ENCODE measurements at places on chromosomes 2 and 18.
A peak's percentile ranks its signal among the peaks of the same experiment; 100 is the strongest.

GRCh38 chr2:102064679-102065674 is 73.2 kb downstream of the IL1R2 start:
- DNase-seq: no peak

- no peak for DNase-seq
Measured at GRCh38 chr18:67379981-67380380, 136.5 kb downstream of the DSEL start.

GRCh38 chr2:238327751-238328150 is 7.4 kb downstream of the TRAF3IP1 start:
- DNase-seq: no peak

- no peak for DNase-seq
Measured at GRCh38 chr2:97355887-97356286, 233.8 kb downstream of the ANKRD36B start.

DNA sequence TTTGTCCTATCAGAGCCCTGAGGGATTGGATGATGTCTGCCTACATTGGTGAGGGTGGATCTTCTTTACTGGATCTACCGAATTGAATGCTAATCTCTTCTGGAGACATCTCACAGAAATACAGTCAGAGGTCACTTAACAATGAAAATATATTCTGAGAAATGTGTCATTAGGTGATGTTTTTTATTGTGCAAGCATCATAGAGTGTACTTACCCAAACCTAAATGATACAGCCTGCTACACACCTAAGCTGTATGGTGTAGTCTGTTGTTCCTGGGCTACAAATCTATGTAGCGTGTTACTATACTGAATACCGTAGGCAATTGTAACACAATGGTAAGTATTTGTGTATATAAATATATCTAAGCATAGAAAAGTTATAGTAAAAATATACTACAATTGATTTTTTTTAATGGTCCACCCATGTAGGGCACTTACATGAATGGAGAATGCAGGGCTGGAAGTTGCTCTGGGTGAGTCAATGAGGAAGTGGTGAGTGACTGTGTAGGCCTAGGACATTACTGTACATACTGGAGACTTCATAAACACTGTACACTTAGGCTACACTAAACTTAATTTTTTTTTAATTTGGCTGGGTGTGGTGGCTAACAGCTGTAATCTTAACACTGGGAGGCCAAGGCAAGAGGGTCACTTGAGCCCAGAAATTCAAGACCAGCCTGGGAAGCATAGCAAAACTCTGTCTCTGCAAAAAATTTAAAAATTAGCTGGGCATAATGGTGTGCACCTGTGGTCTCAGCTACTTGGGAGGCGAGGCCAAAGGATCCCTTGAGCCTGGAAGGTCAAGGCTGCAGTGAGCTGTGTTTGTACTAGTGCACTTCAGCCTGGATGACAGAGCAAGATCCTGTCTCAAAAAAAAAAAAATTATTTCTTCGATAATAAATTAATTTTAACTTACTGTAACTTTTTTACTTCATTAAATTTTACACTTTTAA is 226.3 kb upstream of the UBE2E3 start:
- DNase-seq: no peak

DNA sequence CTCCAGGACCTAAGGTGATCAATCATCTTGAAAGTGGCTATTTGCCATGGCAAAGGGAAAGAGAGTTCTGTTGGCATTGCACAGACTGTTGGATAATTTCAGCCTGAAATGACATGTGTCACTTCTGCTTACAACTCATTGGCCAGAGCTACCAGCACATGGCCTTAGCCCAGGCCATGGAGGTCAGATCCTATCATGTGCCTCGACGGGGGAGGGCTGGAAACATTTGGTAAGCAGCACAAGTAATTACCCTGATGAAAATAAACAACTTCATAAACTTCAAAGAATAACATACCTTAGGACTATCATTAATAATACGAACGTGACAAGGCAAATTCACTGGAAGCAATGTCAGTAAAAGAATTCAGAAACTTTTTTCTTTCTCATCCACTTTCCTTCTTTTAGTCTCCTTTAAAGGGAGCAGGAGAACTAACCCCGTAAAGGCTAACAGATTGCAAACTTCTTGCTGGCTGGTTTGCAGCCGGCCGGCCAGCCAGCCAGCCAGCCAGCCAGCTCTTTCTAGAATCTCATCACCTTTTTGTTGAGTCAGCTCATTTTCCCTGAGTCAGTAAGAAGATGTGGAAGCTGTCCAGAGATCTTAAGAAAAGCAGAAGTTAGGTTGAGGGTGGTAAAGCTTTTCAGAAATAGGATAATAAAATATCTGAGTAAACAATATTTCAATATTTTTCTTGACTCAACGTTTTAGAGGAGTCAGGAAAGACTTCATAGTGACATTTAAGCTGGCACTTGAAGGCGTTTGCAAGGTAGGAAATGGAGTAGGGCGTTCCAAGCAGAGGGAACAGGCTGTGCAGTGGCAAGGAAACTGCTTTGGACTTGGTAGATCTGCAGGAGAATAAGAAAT is 31.9 kb downstream of the CNRIP1 start:
- DNase-seq: no peak

- DNase-seq: no peak
Measured at GRCh38 chr18:66280470-66280869, 323.4 kb downstream of the CDH19 start.

GRCh38 chr18:33573193-33573592 is 4.8 kb upstream of the ASXL3 start:
- peak; percentile 43 for DNase-seq

DNA sequence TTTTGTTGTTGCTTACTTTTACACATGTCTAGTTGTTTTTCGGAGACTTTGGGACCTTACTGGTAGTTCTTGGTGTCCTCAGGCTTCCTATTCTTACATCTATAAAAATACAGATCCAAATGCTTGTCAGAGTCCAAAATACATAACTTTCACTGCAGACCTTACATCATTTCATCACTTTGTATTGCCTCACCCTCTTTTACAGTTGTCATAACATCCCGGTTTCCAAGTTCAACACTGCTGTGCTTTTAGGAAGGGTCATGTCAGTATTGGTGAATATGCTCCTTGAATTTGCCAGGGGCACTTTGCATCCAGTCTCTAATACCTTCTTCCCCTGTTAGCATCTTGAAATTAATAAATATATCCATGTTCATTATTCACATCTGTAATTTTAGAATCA is 518.2 kb upstream of the RAB12 start:
- no peak for DNase-seq

- DNase-seq: no peak
Measured at GRCh38 chr18:25704071-25704470, 352.1 kb upstream of the ZNF521 start.

- no peak for DNase-seq
Measured at GRCh38 chr2:126900646-126901319, 2.1 kb downstream of the TEX51 start.

DNA sequence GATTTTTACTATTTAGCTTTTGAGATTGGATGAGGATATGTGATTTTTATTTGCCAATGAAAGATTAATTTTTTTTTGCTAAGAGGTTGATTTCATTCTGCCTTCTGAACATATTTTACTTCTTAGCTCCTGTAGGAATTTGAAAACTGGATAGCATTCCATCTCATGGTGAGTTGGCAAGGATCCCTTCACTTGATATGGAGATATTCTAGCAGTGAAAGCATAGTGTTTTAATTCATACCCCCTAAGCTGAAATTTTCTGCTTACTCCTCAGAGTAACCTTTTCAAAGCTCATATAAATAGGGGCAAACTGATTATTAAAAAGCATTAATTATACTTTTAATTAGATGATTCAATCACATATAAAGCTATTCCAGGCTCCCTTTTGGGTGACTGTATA is 61.0 kb upstream of the KCNJ3 start:
- no peak for DNase-seq

DNA sequence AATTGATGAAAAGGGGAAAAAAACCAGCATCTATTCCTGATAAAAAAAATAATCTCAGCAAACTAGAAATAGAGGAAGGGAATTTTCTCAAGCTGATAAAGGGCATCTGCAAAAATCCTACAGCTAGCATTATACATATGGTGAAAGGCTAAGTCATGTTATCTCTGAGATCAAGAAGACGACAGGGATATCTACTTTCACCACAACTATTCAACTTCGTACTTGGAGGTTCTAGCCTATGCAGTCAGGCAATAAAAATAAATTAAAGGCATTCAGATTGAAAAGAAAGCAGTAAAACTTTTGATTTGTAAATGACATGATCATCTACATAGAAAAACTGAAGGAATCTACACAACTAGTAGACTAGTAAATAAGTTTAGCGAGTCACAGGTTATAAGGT is 58.2 kb downstream of the CAB39 start:
- no peak for DNase-seq

DNA sequence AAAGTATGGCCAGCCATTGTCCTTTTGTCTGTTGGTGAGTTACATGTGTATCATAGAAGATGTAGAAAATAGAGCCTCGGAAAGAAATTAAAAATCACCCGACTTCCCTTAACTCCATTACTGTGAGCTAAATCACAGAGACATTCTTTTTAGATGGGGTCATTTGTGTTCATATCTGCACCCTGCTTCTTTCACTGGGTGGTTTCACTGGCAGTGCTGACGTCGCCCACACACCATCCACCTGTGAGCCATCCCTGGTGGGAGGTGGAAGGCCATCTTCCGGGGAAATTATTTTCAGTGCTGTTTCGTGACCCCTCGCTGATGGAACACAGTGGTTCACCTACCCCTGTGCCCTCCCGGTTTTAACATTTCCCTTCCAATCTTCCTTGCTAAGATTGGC is 21.2 kb downstream of the SH3BP4 start:
- DNase-seq: no peak

DNA sequence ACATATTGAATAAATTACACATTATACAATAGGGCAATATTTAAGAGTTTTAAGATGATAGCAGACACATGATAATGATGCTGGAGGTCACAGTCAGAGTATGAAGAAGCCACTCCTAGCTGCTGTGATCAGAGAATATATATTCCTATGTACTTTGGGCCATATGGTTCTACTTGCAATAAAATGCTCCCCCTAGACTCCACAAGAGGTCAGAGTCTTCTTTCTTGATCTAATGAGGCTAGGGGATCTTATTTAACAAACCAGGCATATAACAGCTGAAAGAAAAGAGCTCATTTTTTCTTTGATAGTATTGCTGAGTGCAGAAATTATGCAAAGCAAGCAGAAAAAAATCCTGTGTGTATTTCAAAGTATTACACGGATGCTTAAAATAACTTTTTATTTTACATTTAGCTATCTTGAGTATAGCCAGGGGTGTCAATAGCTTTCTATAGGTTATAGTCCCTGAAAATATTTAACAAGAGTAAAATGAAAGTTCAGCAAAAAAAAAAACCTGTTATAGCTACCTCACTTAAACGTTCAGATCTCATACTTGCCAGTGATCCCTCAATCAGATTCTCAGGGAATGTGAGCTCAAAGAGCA is 748.7 kb upstream of the CHAC2 start:
- no peak for DNase-seq

GRCh38 chr18:73409242-73409641 is 541.5 kb upstream of the NETO1 start:
- no peak for DNase-seq

GRCh38 chr18:55234366-55235093 is 275.3 kb upstream of the CCDC68 start:
- DNase-seq: peak; percentile 91

DNA sequence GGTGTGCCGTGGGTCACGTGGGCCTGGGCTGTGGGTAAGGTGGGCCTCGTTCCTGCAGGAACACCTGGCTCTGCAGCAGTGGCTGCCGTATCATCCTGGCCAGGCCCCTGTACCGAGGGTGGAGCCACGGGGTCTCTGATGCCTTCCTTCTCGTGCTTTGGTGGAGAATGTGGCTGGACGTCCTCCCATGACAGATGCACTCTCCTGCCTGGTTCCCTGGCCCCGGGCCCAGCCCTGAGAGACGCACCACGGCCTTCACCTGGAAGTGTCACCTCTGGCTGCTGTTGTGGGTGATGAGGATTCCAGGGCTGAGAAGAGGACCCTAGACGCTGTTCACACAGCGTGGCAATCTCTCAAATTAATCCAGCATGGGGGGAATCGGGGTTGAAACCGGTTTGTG is 49.5 kb downstream of the NFATC1 start:
- no peak for DNase-seq

- no peak for DNase-seq
Measured at GRCh38 chr2:160820691-160821090, 327.1 kb upstream of the RBMS1 start.

DNA sequence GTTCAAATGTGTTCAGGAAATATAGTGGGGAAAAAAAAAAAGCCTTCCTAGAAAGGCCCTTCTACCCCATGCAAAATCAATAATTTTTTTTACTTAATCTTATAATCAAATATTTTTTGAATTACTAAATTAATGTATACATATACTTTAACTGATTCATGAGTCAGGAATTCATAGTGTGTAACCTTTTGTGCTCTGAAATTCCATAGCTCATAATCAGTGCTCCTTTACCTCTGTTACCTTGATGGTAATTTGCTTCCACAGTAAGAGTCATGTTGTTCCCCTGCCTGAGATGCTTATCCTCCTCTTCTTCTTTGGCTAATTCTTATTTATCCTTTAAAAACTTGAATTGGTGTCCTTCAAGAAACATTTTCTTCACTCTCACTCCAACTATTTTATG is 414.2 kb downstream of the THSD7B start:
- DNase-seq: no peak

GRCh38 chr2:213995400-213996105 is 415.3 kb upstream of the VWC2L start:
- no peak for DNase-seq

GRCh38 chr2:237733677-237734300 is 64.8 kb upstream of the RBM44 start:
- no peak for DNase-seq

DNA sequence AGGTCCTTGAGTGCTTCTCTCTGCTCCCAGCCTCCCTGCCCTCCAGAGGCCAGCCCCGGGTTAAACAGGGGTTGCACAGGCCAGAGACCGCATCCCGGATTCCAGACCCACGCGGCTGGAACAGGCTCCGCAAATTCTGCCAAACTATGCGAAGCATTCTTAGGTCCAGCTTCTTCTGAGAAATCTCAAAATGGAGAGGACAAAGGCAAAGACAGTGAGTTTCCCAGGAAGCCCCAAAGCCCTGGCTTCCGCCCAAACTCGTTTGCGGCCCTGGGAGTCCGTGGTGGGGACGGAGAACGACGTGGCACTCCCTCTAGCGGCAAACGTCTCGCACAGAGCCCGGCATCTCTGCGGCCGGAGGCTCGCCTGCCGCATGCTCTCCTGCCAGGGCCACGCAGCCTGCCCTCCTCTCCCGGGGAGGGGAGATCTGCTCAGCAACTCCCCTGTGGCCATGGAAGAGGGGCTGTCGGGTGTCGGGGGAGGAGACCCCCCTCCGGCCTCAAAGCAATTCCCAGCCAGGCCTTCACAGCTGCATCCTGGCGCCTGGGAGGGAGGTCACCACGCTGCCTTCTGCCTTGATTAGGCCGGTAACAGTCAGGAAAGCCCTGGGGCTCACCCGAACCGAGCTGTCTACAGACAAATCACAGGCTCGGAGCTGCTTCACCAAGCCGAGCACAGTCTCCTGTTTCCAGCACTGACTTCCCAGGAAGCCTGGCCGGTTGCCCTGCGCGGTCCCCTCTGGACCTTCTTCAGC is 33.4 kb upstream of the KLHL29 start:
- DNase-seq: no peak

- no peak for DNase-seq
Measured at GRCh38 chr2:62175728-62176127, 20.2 kb upstream of the B3GNT2 start.

- no peak for DNase-seq
Measured at GRCh38 chr2:147855977-147856376, 11.1 kb downstream of the ACVR2A start.
